Stimulated activated CD8-positive, alpha-beta memory T cell treated with anti-CD3 and anti-CD28 coated beads, Interleukin-4, amount 100 ng/mL, for 4 hours (primary cell): ENCODE measurements at places on chromosomes 1 and 21.

- DNase-seq, result no peak
These were observed 23.0 kb downstream of the ACTA1 start for GRCh38 chr1:229410692-229411433.

DNA sequence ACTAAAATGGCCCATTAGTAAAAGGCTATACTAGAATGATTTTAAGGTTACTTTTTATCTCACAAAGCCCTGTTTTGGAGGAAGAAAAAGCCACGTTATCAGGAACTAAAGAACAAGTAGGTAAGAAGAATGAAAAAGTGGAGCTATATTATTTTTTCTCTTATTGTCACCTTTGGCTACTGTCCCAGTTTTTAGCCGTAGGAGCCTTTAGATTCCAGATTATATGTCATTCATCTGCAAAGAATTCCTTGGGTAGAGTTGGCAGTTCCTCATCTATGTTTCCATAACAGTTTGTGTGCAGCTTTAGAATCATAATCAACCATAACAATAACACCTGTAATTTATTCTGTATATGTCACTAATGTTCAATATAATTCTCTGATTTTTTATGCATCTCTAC lies 83.8 kb downstream of the TPR start:
- no peak for DNase-seq

DNA sequence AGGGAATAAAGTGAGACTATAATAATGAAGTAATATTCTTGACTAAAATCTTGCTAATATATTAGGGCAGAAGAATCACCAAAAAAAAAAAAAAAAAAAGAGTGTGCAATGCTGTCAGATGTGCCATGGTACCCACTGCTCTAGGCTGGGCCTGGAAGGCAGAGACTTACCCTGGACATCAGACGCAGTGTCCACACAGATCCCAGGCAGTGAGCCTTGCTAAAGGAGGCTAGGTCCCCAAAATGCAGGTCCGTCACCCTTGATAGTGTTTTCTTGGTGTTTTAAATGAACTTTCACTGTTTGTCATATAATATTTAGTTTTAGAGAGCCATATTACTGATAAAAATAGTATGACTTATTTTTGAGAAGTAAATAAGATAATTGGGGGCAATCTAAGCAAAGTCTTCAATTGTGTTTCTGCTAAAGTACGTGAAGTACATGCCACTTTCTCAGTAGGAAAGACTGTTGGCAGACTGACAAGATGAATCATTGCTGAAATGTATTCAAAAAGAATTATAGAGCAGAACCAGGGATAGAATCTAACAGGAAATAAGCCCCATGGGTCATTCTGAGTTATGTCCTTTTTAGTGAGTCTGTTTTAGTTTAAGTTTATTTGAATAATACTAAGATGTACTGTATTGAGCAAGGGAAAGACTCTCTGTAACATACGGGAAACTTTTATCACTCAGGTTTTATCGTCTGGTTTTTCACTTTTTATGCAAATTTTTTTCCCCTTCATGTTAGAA lies 74.6 kb upstream of the PDC start:
- no peak for DNase-seq

DNA sequence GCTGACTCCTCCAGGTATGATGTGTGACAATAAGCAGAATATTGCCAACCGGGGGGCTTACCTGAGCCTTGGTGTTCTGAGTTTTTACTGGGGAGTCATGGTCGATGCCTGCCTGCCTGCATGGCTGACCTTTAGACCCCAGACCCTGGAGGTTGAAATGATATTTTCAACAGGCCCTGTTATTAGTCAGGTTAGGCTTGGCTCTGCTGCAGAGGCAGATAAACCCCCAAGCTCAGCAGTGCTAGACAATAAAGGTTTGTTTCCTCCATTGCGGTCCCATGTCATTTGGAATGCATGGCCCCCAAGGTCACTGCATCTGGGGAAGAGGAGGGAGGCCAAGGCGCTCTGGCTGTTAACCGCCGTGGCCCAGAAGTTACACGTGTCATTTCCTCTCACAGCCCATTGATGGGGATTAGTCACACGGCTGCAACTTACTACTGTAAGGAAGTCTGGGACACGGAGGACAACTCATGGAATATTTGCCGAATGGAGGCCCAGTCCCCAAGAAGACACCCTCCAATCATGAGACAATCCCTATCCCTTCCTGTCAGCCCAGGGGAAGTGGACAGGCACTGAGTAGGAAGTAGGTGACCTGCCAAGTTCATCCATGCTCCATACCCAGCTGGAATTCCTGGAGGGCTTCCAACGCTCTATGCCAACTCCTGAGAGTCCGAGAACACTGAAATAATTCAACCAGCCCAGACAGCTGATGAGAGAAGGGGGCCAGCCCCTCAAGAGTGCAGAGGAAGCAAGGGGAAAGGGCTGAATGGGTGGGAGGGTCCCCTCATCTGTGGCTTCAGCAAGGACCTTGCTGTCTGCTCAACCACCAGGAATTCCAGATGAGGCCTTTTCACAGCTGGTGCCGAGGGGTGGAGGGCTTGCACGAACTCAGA lies 97.3 kb downstream of the TAS1R2 start:
- DNase-seq, result no peak

DNA sequence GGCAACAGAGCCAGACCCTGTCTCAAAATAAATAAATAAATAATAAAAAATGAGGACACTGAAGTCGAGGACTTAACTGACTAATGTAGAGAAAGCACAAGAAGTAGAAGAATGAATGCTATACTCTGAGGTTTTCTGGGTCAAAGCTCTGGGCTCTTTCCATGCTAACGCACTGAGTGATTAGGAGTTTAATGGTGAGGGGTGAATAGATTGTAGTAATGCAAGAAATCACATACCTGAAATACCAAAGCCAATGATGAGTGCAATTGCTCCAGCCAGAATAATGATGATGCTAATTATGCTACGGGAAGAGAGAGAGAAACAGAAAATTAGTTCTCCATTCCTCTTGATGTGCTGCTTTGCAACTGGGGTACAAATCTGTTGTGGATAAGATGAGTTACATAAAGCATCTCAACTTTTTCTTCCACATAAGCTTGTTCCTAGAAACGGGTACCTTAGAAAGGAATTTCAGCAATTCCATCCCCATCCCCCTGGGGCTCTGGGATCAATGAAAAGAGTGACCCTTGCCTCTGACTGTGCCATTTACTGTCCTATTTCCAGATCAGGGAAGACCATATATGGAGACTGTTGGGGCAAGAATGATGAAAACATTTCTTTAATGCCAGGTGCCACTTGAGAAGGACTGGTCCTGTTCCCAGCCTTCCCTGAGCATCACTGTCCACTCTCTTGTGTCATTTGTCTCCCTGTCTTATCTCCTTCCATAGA lies 40.7 kb downstream of the VTCN1 start:
- DNase-seq, result no peak

DNA sequence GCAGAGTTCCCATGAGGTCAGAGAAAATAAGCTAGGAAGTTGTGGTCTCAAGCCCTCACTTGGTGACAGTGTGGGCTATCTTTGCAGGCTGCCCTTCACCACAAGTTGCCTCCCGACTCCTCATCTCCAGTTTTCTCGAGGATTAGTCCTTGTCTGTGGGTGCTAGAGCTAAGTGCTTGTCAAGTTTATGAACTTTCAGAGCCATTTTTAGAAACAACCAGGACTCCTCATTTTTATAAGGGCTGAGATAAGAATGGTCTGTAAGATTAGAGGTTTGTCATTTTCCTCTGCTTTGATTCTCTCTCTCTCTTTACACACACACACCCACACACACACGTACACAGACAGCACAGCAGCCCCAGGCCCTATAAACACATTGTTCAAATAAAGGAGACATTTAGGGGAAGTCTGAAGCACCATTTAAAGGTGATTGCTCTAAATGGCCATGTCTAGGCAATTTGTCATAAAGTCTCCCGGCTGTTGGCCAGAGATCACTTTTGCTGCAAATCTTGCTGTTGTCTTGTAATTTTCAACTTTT lies 127.2 kb downstream of the LACTBL1 start:
- no peak for DNase-seq

- DNase-seq, result no peak
These were observed 214.5 kb downstream of the VAV3 start for GRCh38 chr1:107750364-107750959.

DNA sequence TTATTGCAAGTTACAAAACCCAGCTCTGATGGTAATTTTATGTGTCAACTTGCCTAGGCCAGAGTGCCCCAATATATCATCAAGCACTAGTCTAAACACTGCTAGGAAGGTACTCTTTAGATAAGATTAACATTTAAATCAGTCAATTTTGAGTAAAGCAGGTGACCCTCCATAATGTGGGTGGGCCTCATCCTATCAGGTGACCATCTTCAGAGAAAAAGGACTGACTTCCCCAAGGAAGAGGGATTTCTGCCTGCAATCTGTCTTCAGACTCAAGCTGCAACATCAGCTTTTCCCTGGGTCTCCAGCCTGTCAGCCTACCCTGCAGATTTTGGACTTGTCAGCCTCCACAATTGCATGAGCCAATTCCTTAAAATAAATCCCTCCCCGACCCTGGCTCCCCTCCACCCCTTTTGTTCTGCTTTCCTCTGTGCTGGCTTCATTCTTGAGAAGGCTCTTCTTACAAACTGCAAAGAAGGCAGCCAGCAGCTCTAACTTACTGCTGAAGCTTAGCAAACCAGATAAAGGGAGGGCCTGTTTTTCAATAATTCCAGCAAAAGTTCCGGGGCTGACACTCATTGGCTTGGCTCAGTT lies 56.4 kb upstream of the RUNX3 start:
- no peak for DNase-seq

DNA sequence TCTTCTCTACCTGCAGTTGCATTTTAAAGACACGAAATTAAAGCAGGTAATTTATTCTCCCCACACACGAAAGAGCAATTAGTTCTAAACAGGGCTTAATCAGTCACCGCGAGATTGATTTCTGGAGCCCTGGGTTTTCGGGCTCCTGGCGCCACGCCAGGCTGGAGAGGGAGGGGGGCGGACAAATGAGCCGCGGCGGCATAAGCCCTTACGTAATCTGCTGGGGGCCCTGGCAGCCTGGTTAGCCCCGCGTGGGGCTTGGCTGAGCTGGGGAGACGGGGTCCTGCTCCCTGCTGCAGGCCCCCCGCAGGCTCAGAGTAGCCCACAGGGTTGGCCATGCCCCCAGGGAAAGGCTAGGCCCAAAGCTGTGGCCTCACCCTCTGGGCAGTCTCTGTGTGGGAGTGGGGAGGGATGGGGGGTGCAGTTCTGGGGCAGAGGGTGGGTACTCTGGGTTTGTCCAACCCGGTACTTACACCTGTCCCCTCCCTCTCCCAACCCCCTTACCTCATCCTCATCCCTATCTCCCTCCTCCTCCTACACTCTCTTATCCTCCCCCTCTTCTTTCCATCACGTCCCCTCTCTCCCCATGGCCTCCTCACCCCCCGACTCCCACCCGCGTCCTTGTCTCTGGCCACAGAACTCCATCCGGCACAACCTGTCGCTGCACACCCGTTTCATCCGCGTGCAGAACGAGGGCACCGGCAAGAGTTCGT lies 19.9 kb downstream of the FOXO6 start:
- DNase-seq, result no peak

GRCh38 chr1:61174060-61174795 lies 91.9 kb downstream of the NFIA start:
- no peak for DNase-seq

- DNase-seq, result no peak
These were observed 162.4 kb upstream of the POU3F1 start for GRCh38 chr1:38208716-38209632.
